ENCODE measurements at places on chromosomes 3 and 15.
A peak's percentile ranks its signal among the peaks of the same experiment; 100 is the strongest.

DNA sequence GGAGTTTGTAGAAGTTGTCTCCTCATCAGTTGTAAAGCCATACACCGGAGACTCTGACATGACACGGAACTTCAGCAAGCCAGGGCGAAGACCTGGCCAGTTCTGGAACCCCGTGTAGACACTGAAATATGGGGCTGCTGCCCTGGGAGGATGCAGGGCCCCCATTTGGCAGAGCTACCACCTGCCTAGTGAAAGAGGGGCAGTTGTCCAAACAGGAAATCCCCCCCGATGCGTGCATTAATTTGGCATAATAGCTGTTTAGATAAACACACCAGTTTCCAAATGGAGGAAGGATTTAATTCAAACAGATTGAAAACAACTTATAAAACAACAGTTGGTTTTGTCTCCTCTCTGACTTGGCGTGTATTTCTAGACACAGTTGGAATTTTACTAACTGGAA lies 357.2 kb downstream of the GABRG3 start:
- DNase-seq, result no peak

- DNase-seq, result peak; percentile 27
Measured at GRCh38 chr3:185687271-185687878, 101.3 kb downstream of the SENP2 start.

- DNase-seq, result no peak
Measured at GRCh38 chr3:182485301-182485700, 308.0 kb upstream of the ATP11B start.

DNA sequence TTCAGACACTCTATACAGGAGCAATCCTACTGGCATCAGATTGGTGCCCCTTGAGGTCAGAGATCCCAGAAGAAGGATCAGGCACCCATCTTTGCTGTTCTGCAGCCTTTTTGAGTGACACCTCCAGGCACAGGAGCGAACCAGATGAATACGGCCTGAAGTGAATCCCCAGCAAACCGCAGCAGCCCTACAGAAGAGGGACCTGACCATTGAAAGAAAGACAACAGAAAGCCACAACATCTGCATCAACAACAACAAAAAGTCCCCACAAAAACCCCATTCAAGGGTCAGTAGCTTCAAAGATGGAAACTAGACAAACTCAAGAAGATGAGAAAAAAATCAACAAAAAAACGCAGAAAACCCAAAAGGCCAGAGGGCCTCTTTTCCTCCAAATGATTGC lies 130.4 kb downstream of the PPM1L start:
- no peak for DNase-seq

DNA sequence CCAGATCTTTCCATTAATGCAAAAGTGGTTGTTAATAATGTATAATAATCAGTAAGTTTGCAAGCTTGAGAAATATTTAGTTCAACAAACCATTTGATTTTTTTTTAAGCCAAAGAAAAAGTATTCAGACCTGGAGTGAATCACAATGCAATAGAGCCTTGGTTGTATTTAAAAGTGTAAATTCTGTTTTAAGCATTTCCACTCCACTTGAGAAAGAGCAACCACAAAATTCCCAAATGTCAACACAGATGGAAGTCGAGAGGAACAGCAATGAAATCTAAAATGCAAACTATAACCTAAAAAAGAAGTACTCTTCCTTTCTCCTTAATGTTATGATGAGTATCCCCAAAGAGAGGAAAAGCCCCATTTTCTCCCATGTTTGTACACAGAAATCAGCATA lies 20.2 kb downstream of the GBE1 start:
- DNase-seq, result peak; percentile 71

DNA sequence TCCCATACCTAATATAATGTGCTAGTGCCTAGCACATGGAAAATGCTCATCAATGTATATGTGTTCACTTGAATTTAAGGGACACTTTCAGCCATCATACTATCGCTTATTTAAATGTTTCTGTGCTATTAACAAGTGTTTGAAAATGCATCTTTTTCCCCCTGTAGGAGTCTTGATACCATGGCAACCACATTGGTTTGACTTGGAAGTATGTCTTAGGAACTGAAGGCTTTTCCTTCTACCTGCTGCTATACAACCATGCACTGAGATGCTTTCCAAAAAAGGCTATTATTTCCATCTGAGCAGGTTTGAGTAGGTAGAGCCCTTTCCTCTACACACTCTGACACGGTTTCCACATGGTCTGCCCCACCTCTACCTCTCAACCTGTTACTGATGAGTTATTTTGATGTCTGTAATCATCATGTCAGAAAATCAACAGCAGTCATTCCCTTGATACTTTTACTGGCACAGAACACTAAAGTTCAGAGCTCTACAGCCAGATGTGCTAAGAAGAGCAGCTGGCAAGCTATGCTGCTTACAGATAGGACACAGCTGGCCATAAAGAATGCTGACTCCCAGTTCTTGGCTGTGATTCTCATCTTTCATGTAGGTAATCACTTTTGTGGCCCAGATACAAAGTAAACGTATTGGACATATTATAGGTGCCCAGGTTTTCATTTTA lies 59.3 kb downstream of the RYR3 start:
- DNase-seq, result no peak

All from AG10803 (cell line).